ENCODE measurements at places on chromosomes 11 and 22. TPM values are rescaled to one million over a fixed set of nuclear protein-coding genes. Genes with fewer than 3 reads are reported as not detected.

Gene C22orf15
- total RNA-seq, result not detected

Gene KCNE3
- total RNA-seq, result 8.3 TPM

Gene VSIG10L2
- not detected for total RNA-seq

Gene ZPR1
- total RNA-seq, result 30.7 TPM

DNA sequence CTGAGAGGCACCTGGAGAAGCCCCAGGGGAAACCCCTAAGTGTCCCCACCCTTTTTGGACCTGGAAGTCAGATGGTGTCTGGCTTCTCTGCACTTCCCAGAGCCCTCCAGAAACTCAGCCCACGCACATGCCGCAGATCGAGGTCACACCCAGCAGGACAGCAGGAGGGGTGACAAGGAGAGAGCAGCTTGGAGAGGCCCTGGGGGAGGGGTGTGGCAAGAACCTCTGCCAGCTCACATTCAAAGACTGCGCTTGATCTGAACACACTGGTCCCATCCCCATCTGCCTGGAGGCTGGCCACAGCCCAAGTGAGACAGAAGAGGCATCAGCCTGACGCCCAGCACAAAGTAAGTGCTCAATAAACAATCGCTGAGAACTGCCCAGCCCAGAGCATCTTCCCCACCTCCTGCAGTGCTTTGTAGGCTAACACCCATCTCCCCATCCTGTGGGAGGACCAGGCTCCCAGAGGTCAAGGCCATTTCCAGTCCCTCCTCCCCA, 21.4 kb downstream of the TMPRSS6 start:
- no peaks in the 10 kb centered on the region for H3K4me1 ChIP-seq
- H3K36me3 ChIP-seq, result no peaks in the 10 kb centered on the region
- no peak overlapping the region for H3K4me3 ChIP-seq
- no peak overlapping the region for H3K27ac ChIP-seq

- no peaks in the 10 kb centered on the region for H3K4me1 ChIP-seq
- peaks cover 8% of the 10 kb centered on the region for H3K36me3 ChIP-seq
- no peaks in the 10 kb centered on the region for H3K27me3 ChIP-seq
- no peak overlapping the region for H3K4me3 ChIP-seq
- no peak overlapping the region for H3K27ac ChIP-seq
Measured at GRCh38 chr22:43998679-43999264, 25.3 kb upstream of the PARVB start.

DNA sequence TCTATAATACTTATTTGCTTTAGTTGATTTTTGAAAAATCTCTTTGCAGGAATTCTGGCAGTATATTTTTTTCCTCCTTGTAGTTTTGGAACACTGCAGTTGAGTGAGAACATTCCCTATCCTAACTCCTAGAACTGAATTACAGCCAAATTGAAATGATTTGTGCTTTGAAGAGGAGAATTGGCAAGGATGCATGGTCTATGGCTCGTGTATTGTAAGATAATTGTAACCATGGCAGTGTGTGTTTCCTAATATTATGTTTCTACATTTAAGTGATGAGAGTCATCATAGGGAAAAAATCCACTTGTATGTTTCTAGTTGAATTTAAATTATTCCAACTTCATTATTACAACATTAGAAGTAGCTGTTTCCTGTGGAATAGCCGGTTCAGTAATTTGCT, 80.9 kb upstream of the MYO18B start:
- no peak for DNase-seq
- H3K4me1 ChIP-seq, result peaks cover 11% of the 10 kb centered on the region
- no peaks in the 10 kb centered on the region for H3K36me3 ChIP-seq
- H3K4me3 ChIP-seq, result no peak overlapping the region
- H3K27ac ChIP-seq, result no peak overlapping the region

DNA sequence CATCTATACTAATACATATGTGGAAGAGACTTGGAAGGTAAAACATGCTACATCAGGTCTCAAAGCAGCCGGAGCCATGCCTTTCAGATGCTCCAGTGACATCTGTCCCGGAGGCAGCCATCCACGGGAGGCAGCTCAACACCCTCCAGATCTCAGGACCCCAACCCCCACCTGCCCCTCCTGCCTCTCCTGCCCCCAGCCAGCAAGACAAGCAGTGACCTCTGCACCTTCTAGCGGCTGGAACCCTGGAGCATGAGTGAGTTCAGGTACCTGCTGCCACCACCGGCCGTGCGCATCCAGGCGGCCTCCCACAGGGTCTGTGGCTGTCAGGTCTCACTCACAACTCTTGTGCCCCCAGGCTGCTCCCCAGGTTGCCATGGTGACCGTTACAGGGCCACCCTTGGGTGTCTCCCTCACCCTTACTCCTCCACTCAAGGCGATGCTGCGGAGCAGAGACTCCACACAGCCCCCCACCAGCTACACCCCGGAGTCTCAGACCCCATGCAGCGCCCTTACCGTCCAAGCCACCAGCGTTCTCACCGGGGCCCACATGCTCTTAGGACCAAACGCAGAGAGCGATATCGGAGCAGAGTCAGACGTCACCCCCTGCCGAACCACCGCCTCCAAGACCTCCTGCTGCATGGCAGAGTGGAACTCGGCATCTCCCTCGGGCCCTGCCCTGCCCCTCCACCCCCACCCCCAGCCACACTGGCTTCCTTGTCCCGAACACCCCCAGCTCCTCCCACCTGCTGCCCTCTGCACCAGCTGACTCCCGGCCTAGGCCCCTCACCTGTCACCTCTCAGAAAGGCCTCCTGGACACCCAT, 34.7 kb downstream of the CERK start:
- peaks cover 54% of the 10 kb centered on the region for H3K36me3 ChIP-seq
- DNase-seq, result no peak
- no peak overlapping the region for H3K4me3 ChIP-seq
- no peaks in the 10 kb centered on the region for H3K27me3 ChIP-seq
- H3K27ac ChIP-seq, result no peak overlapping the region

DNA sequence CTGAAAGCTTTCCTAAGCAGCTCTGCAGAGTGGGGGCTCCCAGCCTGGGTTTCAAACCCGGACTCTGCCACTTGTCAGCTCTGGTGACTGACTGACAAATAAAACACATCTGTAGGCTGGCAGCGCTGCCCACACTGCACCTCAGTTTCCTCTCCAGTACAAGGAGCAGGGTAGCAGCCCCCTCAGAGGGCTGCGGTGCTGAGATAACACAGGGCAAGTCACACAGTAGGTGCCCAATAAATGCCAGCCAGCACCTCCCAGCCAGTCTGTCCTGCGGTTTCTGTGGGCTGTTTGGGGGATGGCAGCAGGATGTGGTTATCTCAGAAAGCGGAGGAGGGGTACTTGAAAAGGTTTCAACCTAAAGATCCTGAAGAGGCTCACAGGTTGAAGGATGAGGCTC, 1.5 kb downstream of the SYT12 start:
- H3K27me3 ChIP-seq, result no peaks in the 10 kb centered on the region
- no peak overlapping the region for H3K4me3 ChIP-seq
- peaks cover 23% of the 10 kb centered on the region for H3K4me1 ChIP-seq
- DNase-seq, result no peak

Gene USH1C
- 0.68 TPM for total RNA-seq

All from thoracic aorta (tissue), 2 donors.